ENCODE measurements at places on chromosomes 2 and 18.

DNA sequence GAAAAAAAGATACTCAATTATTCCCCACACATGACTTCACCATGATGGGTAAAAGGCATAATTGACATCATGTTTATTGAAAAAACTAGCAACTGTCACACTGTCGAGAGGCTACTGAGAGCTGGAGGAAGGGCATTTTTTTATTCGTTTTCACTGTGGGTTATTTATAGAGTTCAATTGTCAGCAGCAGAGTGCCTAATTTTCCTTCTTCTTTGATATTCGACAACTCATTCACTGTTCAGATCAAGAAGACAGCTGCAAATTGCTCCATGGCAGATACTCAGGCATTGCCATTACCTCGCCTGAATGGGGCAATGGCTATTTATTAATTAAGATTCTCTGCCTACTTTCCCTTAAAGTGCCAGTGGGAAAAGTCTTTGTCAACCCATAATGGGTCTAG lies 197.5 kb upstream of the NRP2 start:
- DNase-seq: no peak

GRCh38 chr2:152036611-152037469 lies 62.0 kb downstream of the CACNB4 start:
- peak; percentile 59 for DNase-seq

GRCh38 chr18:46196627-46197243 lies 92.5 kb downstream of the HAUS1 start:
- DNase-seq: no peak

- no peak for DNase-seq
Observed at GRCh38 chr2:133562558-133562957, 5.7 kb downstream of the NCKAP5 start.

DNA sequence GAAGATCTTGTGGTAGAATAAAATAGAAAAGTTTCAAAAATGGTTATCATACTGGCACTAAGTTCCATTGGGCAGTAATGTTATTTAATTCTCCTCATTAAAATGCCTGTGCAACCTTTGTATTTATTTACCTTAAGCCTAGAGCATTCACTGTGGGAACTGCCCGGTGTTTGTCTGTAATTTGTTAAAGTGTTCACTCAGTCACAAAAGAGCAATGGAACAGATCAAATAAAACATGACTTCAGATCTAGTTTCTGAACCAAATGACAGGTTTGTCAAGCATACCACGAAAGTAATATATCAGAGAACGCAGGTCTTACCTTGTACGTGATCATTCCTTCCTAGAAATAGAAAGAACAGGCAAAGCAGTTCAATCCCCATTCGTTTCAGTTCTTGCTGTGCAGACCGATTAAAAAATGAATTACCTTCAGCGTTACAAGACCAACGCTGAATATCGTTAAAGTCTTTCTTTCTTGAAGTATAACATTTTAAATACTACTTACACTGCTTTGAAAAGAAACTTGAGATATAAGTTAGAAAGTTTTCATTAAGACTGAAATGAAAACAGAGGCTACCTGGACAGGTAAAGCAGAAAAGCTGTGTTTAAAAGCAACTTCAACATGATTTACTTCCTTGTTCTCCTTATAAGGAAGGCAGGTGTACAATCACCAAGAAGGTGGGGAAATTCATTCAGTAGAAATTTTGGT lies at the start of gene ITGB6:
ITGB6 (minus strand) TSS at position 590 of the 707 bp plus-strand sequence; CDS start at position 381, 209 bp downstream.
- DNase-seq: no peak

GRCh38 chr2:151914989-151915628 lies 86.9 kb upstream of the ARL5A start:
- no peak for DNase-seq

- DNase-seq: no peak
Observed at GRCh38 chr2:653645-654425, 23.4 kb downstream of the TMEM18 start.

DNA sequence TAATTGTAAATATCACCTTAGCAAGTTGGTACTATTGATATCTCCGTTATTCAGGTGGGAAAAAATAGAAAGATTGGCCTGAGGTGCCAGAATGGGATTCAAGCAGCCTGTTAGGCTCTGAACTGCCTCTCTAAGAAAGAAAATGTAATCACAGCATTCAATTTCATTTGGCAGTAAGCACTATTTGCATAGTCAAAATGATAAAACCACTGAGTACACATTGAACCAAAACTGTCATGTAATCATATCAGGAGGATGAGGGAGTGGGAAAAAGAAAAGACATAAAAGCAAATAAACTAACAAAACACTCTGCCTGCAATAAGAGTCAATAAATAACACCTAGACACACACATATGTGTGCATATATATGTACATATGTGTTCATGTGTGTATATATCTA lies 103.9 kb upstream of the TACR1 start:
- no peak for DNase-seq

GRCh38 chr2:16728351-16729136 lies 62.9 kb upstream of the CYRIA start:
- peak; percentile 68 for DNase-seq

- peak; percentile 75 for DNase-seq
Observed at GRCh38 chr2:205766779-205767359, 84.6 kb downstream of the NRP2 start.

GRCh38 chr2:175560521-175561169 lies 379.1 kb upstream of the ATP5MC3 start:
- DNase-seq: no peak

GRCh38 chr2:157809212-157809611 lies 66.9 kb downstream of the ACVR1 start:
- no peak for DNase-seq

- no peak for DNase-seq
Observed at GRCh38 chr2:226608451-226608850, 191.2 kb downstream of the IRS1 start.

DNA sequence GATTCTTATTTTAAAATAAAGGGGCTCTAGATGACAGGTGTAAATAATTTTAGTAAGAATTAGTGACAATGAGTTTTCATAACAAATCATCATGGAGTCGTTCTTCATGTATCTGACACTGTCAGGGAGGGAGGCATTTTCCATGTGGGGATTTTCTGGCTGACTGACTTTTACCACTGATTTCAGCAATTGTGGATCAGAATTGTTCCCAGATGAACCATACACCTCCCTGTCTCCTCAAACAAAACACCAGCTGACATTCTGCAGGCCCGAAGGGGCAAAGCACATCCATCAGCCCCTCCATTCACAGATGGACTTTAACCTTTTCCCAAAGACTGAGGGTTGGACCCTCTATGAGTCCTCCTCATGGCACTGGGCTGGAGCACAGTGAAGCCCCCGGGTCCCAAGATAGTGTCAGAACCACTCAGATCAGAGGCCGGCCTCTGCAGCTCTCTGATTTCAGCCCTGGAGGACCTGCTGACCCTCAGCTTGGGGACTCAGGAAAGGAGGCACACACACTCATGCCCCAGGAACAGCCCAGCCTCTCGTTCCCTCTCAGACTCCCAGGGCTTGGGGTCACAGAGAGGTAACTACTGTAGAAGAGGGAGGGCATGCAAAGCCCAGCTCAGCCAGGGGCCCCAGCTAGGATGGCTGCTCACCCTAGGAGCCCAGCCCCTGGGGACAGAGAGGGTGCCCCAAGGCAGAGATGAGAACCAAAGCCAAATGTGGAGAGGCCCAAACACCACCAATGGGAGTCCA lies 43.2 kb upstream of the LOXHD1 start:
- DNase-seq: no peak

GRCh38 chr2:54673501-54673998 lies 49.9 kb upstream of the EML6 start:
- DNase-seq: peak; percentile 60

DNA sequence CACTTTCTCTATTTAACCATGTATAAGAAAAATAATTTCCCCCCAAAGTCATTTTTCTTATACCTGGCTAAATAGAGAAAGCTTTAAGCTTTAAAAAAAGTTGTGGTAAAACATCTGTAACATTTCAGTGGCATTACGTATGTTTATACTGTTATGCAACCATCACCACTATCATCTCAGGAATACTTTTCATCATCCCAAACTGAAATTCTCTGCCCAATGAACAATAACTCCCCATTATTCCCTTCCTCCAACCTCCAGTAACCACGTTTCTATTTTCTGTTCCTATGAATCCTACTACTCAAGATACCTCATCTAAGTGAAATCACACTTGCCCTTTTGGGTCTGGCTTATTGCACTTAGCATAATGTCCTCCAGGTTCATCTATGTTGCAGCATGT lies 1.7 kb upstream of the SLC3A1 start:
- no peak for DNase-seq

DNA sequence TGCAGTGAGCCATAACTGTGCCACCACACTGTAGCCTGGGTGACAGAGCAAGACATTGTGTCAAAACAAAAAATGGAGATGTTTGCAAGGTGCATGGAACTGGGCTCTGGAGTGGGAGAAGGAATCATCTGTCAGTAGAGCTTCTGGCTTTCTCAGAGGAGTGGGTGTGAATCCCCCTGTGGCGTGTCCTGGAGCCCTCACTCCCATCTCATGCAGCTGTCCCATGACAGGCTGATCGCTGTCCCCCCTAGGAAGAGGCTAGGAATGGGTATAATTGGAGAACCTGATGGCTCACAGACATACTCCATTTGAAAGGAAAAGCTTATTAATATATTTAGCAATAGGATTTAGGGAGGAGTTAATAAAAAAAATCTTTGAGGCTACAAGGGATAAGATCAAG lies 125.8 kb upstream of the EPB41L3 start:
- no peak for DNase-seq

- no peak for DNase-seq
Observed at GRCh38 chr2:171675810-171676345, 11.4 kb upstream of the DYNC1I2 start.

DNA sequence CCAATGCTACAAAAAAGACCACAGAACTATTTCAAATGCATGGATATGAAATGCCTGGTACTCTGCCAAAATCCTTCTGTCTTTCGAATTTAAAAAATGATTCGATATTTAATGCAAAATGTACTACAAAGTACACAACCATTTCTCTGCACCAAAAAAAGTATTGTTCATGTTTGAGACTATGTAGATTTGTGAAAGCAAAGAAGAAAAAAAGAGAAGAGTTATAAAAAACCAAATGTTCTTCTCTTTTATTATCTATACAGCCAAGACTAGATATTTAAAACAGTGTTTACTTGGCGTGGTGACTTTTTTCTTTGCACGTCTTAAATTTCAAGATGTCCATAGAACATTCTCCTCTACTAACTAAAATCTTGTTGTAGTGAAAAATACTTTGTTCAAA lies 89.2 kb downstream of the DTNA start:
- no peak for DNase-seq

DNA sequence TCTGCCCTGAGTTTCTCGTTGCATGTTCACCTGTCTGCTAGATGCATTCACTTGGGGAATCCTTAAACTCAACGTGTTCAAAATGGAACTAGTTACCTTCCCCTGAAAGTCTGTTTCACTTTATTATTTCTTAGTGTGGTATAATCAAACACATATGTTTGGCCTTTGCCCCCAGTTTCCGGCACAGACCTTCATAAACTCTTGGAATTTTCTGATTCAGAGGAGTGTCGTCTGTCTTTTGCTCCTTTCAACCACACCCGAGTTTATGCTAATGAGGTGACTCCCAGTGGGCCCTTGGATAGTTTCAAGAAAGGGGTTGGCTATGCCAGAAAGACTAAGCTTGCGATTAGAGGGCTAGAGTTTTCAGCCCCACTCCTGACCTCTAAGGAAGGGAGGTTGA lies 198.9 kb downstream of the CDCA7 start:
- no peak for DNase-seq

GRCh38 chr2:71452565-71452964 lies 796 bp upstream of the DYSF start:
- DNase-seq: peak; percentile 32

DNA sequence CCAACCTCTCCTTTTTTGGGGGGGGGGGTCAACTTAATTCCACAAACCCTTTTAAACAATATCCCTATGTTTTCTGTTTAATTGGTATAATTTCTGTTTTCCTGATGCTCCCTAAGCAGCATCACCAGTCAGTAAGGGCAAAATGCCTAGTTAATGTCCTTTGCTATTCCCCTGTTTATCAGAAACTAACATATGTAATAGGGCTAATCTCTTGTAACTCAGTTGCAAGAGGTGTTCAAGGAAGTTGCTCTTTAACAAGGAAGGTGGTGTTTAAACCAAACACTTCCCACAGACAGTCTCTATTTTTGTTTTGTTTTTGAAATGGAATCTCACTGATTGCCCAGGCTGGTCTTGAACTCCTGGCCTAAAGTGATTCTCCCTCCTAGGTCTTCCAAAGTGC lies 6.5 kb upstream of the COQ10B start:
- no peak for DNase-seq

GRCh38 chr2:188576651-188577050 lies 285.0 kb downstream of the GULP1 start:
- no peak for DNase-seq

DNA sequence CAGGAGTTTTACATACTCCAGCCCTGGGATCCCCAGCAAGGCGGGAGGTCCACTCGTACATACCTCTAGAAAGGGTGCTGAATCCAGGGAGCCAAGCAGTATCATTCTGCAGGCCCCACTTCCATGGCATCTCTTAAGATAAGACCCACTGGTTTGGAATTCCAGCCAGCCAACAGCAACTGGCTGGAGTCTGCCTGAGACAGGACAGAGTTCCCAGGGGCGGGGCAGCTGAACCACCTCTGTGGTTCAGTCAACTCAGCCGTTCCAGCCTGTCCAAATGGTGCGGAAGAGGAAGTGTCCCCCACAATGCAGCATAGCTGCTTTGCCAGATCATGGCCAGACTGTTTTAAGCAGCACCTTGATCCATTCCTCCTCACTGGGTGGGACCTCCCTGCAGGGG lies 33.2 kb downstream of the ZNF892 start:
- no peak for DNase-seq

- no peak for DNase-seq
Observed at GRCh38 chr2:176574484-176575236, 305.4 kb downstream of the MTX2 start.
